ENCODE measurements at places on chromosomes 2 and 18. TPM values are rescaled to one million over a fixed set of nuclear protein-coding genes. Genes with fewer than 3 reads are reported as not detected.
A peak's percentile ranks its signal among the peaks of the same experiment; 100 is the strongest.

The ABCG5 gene
- polyA plus RNA-seq = not detected

DNA sequence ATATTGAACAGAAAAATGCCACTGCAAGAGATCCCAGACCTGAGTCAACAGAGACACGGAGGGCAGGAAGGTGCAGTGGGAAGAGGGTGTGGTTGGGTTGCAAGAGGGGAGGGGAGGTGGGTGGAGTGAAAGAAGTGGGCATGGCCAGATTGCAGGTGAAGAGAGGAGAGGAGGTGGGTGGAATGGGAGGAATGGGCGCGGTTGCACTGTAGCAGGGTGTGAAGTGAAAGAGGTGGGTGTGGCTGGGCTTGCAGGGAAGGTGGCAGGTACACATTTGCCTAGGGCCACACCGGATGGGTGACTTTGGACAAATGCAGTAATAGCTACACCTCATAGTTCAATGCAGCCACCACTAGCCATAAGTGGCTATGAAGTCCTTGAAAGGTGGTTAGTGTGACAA, 71.1 kb downstream of the DOCK10 start:
- no peak for DNase-seq

- DNase-seq = no peak
These were observed 126.0 kb downstream of the LPIN1 start for GRCh38 chr2:11872247-11872947.

DNA sequence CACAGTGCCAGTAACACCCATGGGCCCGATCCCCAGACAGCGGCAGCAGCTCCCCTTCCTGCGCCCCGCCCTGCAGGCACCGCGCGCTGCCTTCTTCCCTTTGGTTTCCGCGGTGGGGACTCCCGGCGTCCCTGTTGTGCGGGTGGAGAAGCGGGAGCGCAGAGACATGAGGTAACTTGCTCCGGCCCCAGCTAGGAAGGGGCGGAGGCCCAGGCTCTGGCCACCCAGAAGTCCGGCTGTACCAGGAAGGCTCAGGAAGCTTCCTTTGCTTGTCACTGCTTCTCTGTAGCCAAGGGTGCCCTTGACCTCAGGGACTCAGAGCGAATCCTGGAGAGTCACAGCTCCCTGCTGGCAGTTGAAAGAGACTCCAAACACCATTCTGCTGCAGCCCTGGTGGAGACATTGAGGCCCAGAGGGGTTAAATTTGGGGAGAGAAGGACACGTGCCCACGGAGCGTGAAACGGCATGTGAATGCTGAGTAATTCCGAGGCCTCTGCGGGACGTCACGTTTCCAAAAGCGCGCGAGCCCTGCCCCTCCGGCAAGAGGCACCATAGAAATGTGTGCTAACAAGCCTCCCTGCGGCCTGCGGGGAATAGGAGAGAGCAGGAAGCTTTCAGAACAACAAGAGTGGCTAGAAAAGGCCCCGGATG, 6.7 kb upstream of the ADCY3 start:
- no peak for DNase-seq

The CPO gene
- polyA plus RNA-seq = not detected

The QPCT gene
- polyA plus RNA-seq = not detected

The SERPINB12 gene
- polyA plus RNA-seq = not detected

- DNase-seq = no peak
These were observed 36.9 kb downstream of the REEP1 start for GRCh38 chr2:86300496-86300895.

DNA sequence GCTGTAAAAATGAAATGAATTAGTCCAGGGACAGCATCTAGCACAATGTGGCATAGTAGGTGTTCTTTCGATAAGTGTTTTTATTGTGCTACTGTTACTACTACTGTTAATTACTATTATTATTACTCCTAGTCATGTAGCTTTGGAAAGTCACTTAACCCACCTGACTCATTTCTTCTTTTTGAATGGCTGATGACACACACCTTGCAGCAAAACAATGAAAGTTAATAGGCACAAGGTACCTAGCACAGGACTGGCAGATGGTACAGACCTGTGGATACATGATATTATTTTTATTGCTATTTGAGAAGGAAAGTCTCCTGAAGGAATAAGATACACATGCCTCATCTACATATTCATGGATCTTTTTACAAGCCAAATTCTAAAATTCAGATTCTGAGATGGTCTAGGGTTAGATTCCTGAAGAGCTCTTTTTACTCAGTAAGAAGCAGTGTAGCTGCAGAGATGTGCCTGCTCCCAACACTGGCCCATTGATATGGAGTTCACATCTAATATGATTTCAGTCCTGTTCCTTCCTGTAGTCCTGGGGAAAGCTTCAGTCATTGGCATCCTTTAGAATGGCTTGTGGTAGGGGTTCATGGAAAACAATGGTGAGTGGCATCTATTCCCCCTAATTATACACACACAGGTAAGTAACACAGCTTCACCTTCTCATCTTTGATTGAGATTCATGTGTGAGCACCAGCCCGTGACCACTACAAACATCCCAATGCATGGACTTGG, 7.9 kb upstream of the ERMN start:
- DNase-seq = no peak

GRCh38 chr2:118841828-118842461, 5.5 kb downstream of the EN1 start:
- no peak for DNase-seq

GRCh38 chr18:66235206-66235605, 368.7 kb downstream of the CDH19 start:
- DNase-seq = no peak

- no peak for DNase-seq
These were observed 204.5 kb upstream of the LRATD1 start for GRCh38 chr2:14428056-14428455.

The CROCC2 gene
- not detected for polyA plus RNA-seq

DNA sequence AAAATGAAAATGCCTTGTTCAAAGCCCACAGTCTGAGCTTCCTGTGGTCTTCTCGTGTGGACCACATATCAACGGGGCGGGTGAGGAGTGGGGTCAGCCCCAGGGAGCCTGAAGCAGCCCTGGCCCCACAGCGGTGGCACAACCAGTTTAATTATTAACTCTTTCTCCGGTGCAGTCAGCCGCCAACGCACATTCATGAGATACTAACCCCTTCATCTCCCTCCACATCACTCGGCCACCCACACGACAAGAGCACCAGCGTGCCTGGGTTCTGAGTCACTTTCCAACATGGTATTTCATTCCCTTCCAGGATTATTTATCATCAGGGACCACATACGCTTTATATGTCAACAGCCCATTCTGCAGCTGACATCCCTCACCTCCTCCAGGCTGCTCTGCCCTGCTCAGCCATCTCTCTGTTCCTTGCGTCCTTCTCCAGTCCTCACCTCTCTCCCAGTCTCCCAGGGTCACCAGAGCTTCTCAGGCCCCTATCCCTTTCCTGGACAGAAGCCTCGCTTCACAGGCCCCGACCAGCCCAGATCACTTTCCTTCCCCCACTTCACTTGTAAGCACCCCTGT, 48.0 kb upstream of the ID2 start:
- no peak for DNase-seq

GRCh38 chr18:69985239-69985638, 37.6 kb upstream of the CD226 start:
- no peak for DNase-seq

The MTHFD2 gene
- polyA plus RNA-seq = 221 TPM

- no peak for DNase-seq
These were observed 98.2 kb downstream of the BABAM2 start for GRCh38 chr2:27988718-27989117.

The ADGRF3 gene
- 0.27 TPM for polyA plus RNA-seq

DNA sequence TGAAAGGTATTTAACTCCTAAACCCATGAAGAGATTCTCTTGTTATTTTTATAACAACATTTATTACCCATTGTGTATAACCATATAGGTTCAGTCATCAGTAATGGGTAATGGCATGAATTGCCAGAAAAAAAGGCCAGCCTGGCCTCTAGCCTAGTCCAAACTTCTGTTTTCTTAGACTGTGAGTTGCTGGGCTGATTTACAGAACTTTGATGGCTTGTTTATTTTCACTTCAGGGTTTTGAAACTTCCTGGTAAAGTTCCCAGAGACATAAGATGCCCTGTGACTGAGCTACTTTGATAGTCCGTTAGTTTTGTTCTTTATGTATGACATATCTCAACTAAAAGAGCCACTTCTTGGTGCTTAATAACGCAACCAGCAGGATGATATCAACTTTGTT, 164.8 kb downstream of the METTL4 start:
- DNase-seq = no peak

- no peak for DNase-seq
These were observed 9.6 kb upstream of the DPYSL5 start for GRCh38 chr2:26838121-26838906.

- DNase-seq = no peak
These were observed 209.3 kb upstream of the SOX11 start for GRCh38 chr2:5482929-5483331.

The TDRD15 gene
- polyA plus RNA-seq = not detected

GRCh38 chr18:26874283-26874682, 8.8 kb upstream of the AQP4 start:
- no peak for DNase-seq

DNA sequence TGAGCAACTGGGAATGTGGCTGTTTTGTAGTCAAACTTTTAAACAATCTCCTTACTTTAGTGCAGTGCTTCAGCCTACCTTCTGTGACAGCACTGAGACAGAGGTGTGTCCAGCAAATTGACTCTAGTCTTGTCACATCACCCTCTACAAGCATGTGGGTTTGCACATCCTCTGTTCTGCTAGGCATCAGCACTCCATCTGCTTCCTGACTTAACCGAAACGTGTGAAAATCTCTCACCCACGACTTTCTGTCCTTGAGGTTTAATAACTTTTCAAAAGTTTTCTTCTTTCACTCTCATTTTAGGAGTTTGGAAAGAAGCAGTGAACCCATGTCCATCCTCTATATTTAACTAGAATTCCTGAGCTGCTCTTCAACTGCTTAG, 42.6 kb downstream of the TTR start:
- no peak for DNase-seq

The MBD2 gene
- 13.7 TPM for polyA plus RNA-seq

DNA sequence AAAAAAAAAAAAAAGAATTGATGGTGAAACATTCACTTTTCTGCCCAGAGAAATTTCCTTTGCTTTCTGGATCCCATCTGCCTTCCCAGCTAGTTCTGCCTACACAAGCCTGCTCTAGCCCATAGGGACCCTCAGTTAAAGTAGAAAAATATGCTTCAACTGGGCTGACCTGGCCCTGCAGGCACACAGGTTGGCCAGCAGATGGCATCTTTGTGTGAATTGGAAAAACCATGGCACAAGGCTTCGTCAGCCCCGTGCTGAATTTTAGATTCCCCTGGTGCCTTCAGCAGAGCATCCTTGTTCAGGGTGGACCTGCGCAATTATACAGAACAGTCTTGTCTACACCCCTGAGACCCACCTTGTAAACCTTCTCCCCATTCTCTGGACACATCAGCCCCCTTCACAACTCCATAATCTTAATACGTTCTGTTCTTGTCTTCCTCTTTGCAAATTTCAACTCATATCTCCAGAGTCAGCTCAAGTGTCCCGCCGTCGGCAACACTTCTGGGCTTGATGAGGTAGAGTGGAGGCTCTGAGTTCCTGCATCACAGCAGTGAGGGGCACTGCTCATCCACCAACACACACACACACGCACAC, 114.5 kb downstream of the INSIG2 start:
- peak; percentile 57 for DNase-seq

GRCh38 chr2:49770919-49771318, 616.6 kb upstream of the FSHR start:
- DNase-seq = no peak

GRCh38 chr2:19868701-19869580, 32.8 kb downstream of the TTC32 start:
- peak; percentile 27 for DNase-seq

- no peak for DNase-seq
These were observed 62.6 kb upstream of the TGFA start for GRCh38 chr2:70616168-70616694.

GRCh38 chr2:231425291-231425810, 29.8 kb downstream of the B3GNT7 start:
- DNase-seq = no peak

The PARD6G gene
- polyA plus RNA-seq = 0.76 TPM

The C2orf92 gene
- 6.0 TPM for polyA plus RNA-seq

The GALNT3 gene
- 0.05 TPM for polyA plus RNA-seq

The POTEJ gene
- polyA plus RNA-seq = not detected

- DNase-seq = no peak
These were observed 48.6 kb upstream of the FHL2 start for GRCh38 chr2:105447476-105447875.

The CPLX4 gene
- not detected for polyA plus RNA-seq

- DNase-seq = no peak
These were observed 8.4 kb upstream of the PRKCE start for GRCh38 chr2:45643095-45643494.

The PCARE gene
- polyA plus RNA-seq = not detected

- peak; percentile 72 for DNase-seq
These were observed 68.7 kb downstream of the MTHFD2 start for GRCh38 chr2:74267068-74267467.

- no peak for DNase-seq
These were observed 28.3 kb downstream of the CYBRD1 start for GRCh38 chr2:171550613-171551012.

The TRAK2 gene
- 6.5 TPM for polyA plus RNA-seq

- DNase-seq = peak; percentile 11
These were observed 4.8 kb upstream of the STAT4 start for GRCh38 chr2:191155608-191156071.

GRCh38 chr2:28325567-28326468, 66.8 kb upstream of the FOSL2 start:
- no peak for DNase-seq

Data from K562 (cell line).